ENCODE measurements at places on chromosomes 1 and 21.

DNA sequence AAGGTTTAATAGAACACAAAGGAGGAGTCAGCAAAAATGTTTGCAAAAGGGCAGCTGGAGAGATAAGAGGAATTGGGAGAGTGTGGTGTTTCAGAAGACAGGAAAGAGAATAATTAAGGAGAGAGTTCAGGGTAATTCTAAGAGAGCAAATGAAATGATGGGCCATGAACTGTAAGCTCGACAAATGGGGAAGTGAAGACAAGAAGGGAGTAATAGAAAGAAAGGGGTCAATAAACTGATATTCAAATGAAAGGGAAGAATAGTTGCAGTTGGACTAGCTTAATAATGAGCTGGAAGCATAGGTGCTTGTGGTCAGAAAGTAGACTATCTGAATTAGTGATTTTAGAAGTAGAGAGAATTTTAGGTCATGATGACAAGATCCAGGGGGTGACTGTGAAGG is 15.6 kb upstream of the RNF220 start:
- DNase-seq = no peak

DNA sequence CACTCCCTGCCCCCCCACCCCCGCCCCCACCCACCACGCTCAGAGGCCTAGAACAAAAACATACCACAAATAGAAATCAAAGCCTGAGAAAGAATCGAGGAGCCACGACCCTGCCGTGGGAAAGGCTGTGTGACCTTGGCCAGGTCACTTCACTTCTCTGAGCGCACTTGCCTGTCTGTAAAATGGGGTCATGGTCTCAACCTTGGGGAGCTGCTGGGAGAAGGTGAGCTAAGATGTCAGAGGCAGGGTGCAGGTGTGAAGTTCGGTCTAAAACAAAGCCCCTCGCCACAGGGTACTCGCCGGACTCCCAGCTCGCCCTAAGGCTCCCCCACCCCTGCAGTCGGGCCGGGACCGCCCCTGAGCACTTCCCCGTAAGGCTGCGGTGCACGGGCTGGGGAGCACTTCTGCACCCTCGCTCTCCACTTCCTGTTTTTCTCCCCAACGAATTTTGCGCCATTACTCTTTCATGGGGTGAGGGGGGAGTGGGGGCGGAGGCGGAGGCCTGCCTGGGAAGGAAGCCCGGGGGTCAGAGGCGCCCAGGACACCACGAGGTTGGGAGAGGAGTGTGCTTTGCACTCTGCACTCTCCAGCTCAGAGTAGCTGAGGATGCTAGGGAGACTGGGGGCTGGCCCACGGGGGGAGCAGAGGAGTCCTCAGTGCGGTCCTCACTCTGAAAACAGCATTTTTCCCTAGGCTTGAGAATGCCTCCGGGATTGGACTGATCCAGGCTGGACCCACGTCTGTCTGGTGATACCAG is 21.9 kb upstream of the PIK3CD start:
- DNase-seq = peak; percentile 52

- DNase-seq = no peak
Observed at GRCh38 chr1:3663999-3664699, 11.8 kb downstream of the TP73 start.

DNA sequence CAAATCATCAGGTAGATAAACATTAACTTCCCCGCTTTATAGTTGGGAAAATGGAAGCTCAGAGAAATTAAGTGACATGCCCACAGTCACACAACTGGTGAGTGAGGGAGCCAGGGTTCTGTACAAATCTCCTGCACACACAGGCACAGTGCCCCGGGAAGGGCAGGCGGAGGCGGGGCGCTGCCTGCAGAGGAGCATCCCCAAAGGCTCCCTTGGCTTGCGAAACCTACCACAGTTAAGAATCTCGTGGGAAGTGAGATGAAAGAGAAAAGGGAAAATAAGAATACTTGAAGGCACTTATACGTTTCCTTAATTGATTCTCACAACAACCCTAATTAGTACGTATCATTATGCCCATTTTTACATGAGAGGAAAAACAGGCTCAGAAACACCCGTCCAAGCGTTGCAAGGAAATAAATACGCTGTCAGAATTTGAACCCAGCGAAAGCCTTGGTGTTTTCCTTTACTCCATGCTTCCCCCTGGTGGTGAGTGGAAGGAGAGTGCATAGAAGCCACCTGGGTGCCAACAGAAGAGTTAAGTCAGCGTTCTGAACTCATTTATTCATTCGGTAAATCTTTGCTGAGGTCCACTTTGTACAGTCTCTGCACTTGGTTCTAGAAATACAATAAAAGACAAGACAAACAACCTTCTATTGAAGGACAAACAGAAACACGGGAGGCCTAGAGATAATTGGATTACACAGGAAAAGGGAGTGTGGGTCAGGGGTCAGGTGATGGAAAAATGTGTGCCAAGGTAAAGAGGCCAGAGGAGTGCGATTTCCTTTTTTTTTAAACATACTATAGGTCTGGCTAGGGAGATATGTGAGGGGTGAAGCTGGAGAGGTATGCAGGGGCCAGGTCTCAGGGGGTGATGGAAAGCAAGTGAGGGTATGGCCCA is 28.4 kb downstream of the ACP6 start:
- no peak for DNase-seq

- DNase-seq = no peak
Observed at GRCh38 chr1:171727778-171728177, 14.1 kb downstream of the VAMP4 start.

GRCh38 chr1:2314803-2315673 is 76.3 kb downstream of the MORN1 start:
- DNase-seq = peak; percentile 26

Measured in stimulated activated CD8-positive, alpha-beta memory T cell treated with anti-CD3 and anti-CD28 coated beads, Interleukin-15, amount 100 ng/mL, for 4 hours (primary cell).